Activated CD4-positive, alpha-beta T cell treated with anti-CD3 and anti-CD28 coated beads, Interleukin-2, amount 50 U/mL, for 4 hours (primary cell): ENCODE measurements at places on chromosomes 7 and 10.

- no peak for DNase-seq
These were observed 456.5 kb downstream of the GATA3 start for GRCh38 chr10:8511026-8511425.

- DNase-seq, result no peak
These were observed 87.5 kb downstream of the COBL start for GRCh38 chr7:51229106-51229537.

DNA sequence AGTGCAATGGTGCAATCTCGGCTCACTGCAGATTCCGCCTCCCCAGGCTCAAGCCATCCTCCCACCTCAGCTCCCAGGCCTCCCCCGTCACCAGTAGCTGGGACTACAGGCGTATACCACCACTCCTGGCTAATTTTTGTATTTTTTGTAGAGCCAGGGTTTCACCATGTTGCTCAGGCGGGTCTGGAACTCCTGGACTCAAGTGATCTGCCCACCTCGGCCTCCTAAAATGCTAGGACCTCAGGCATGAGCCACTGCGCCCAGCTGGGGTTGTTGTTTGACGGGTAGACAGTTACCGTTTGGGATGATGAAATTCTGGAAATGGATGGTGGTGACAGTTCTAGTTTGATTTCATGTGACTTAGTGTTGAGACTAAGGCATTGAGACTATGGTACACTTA lies 15.3 kb downstream of the CALML3 start:
- DNase-seq, result no peak

DNA sequence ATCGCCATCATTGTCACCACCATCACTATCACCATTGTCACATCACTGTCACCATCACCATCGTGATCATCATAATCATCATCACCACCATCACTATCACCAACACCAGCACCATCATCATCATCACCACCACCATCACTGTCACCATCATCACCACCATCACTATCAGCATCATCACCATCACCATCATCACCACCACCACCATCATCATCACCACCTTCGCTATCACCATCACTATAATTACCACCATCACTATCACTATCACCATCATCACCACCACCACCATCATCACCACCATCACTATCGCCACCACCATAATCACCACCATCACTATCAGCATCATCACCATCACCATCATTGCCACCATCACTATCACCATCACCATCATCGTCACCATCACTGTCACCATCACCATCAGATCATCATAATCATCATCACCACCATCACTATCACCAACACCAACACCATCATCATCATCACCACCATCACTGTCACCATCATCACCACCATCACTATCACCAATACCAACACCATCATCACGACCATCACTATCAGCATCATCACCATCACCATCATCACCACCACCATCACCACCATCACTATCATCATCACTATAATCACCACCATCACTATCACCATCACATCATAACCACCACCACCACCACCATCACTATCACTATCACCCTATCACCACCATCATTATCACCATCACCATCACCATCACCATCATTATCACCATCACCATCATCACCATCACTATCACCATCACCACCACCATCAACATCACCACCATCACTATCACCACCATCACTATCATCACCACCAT lies 6.0 kb upstream of the GNA12 start:
- no peak for DNase-seq

GRCh38 chr10:105063796-105064195 lies 422.7 kb downstream of the SORCS3 start:
- DNase-seq, result no peak

GRCh38 chr10:121085367-121085766 lies 234.2 kb downstream of the WDR11 start:
- no peak for DNase-seq

- no peak for DNase-seq
These were observed 340.1 kb downstream of the NXPH1 start for GRCh38 chr7:8773518-8773917.

DNA sequence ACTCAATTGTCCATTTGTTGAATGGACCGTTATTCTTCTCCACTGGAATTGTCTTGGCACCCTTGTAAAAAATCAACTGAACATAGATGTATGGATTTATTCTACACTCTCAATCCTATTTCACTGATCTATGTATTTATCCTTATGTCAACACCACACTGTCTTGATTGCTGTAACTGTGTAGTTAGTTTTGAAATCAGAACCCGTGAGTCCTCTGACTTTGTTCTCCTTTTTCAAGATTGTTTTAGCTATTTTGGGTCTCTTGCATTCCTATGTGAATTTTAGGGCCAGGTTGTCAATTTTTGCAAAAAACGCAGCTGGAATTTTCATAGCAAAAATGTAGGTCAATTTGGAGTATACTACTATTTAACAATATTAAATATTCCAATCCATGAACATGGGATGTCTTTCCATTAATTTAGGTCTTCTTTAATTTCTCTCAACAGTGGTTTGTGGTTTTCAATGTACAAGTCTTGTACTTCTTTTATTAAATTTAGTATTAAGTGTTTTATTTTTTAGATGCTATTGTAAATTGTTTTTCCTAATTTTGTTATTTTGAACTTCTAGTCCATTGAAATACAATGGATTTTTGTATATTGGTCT lies 10.0 kb downstream of the CAMK2B start:
- no peak for DNase-seq

DNA sequence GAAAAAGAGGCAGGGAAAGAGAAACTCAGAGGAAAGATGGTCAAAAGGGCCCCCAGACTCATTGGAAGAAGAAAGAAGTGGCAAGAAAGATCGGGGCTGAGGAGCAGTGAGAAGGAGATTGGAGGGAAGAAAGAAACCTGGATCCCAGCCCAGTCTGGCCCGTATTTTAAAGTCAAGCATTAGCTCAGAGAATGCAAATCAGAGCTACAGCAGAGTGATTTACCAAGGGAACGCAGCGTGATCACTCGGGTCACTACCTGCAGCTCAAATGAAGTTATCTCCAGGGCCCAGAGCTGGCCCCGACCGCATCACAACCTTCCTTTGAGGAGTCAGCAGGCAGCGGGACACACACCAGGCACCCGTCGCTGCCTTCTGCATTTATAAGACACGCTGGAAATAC lies 72.8 kb downstream of the CARD11 start:
- no peak for DNase-seq

DNA sequence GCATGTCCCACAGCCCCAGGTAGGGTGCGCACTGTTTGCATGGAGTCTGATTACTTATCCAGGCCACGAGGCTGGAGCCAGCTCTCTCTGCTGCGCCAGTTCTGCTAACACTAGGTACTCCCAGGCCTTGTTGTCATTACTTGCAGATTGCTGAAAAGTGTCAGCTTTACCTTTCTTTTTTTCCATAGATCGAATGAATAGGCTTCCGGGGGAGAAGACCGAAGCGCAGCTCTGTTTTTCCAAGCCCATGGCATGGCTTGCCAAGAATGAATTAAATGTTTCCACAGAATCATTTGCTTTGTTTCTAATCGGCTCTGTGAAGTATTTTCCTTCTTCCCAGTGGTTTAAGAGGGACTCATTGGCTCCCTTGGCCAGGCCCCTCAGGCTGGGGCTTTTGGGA lies 285.8 kb downstream of the BMPER start:
- no peak for DNase-seq
